Esophagus muscularis mucosa (tissue), 4 donors: ENCODE measurements at places on chromosomes 1 and 21. TPM values are rescaled to one million over a fixed set of nuclear protein-coding genes. Genes with fewer than 3 reads are reported as not detected.

- no peaks in the 10 kb centered on the region for H3K36me3 ChIP-seq
- no peaks in the 10 kb centered on the region for H3K4me1 ChIP-seq
- H3K27ac ChIP-seq = no peak overlapping the region
- no peaks in the 10 kb centered on the region for H3K27me3 ChIP-seq
- no peak for DNase-seq
These were observed 213.7 kb upstream of the CSF3R start for GRCh38 chr1:36696261-36696940.

DNA sequence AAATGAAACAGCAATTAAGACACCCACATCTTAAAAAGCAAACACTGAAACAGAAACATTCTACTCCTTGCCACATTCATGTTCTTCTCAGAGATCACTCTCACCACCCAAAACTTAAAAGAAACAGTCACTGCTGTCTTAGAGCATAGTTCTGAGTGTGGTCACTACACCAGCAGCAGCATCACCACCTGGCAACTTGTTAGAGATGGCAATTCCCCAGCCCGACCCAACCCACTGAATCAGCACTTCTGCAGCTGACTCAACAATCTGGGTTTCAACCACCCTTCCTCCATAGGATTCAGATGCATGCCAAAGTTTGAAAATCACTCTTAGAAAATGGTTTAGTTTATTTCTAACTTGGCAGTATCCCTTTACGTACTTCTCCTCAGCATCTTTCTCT lies 126.1 kb downstream of the CDC42BPA start:
- H3K4me1 ChIP-seq = peaks cover 2% of the 10 kb centered on the region
- H3K27ac ChIP-seq = no peak overlapping the region
- peaks cover 5% of the 10 kb centered on the region for H3K36me3 ChIP-seq
- DNase-seq = no peak
- H3K27me3 ChIP-seq = no peaks in the 10 kb centered on the region

- H3K4me1 ChIP-seq = no peaks in the 10 kb centered on the region
- H3K36me3 ChIP-seq = no peaks in the 10 kb centered on the region
- no peaks in the 10 kb centered on the region for H3K27me3 ChIP-seq
- no peak for DNase-seq
- H3K27ac ChIP-seq = no peak overlapping the region
These were observed 17.7 kb upstream of the PTPRC start for GRCh38 chr1:198620951-198621824.

OLFML2B gene
- 6.7 TPM for total RNA-seq

SPRR3 gene
- not detected for total RNA-seq

DNA sequence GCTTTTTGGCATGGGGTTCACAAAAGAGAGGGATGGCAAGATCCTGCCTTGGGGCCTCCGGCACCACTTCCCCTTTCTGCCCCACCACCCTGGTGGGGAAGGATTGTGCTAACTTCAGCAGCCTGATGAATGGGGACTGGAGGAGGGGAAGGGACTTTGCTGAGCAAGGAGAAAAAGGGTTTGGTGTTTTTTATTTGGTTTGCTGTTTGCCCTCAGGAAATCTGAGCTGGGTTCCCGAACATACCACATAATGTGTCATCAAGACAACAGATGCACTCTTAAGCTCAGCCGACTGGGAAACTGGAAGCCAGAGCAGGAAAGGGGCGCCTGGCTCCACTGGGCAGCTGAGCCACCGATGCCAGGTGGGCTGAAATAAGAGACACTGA lies 19.8 kb downstream of the OLFML2B start:
- no peak for DNase-seq
- H3K4me3 ChIP-seq = peak overlapping the region; percentile 17
- H3K36me3 ChIP-seq = no peaks in the 10 kb centered on the region

RSBN1 gene
- 20.2 TPM for total RNA-seq
